Ammon's horn (tissue), 1 donor: ENCODE measurements at places on chromosomes 7 and 10.

DNA sequence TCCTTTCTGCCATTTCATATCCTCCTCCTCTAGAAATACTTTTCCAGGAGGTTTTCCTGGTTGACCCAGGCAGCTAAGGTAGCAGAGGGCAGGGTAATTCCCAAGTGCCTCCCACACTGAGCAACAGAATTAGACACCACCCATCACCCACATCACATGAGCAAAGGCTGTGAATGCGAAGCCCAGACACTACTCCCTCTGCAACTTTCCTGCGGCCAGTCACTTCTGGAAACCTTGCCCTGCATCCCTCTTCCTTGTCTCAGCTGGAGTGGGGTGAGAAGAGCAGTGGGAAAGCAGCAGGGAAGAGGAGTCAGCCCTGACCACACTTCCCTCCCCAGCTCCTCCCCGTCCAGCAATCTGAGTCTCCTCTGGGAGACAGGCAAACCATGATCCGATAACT lies 15.2 kb downstream of the TMEM176B start:
- DNase-seq = peak; percentile 8

- no peak for DNase-seq
These were observed 224.7 kb downstream of the CUX1 start for GRCh38 chr7:102042016-102042656.

GRCh38 chr10:35463878-35464277 lies 127.6 kb downstream of the CCNY start:
- no peak for DNase-seq

GRCh38 chr10:82391971-82392370 lies 517.0 kb downstream of the NRG3 start:
- no peak for DNase-seq

GRCh38 chr7:98621573-98622482 lies 4.7 kb downstream of the NPTX2 start:
- no peak for DNase-seq

DNA sequence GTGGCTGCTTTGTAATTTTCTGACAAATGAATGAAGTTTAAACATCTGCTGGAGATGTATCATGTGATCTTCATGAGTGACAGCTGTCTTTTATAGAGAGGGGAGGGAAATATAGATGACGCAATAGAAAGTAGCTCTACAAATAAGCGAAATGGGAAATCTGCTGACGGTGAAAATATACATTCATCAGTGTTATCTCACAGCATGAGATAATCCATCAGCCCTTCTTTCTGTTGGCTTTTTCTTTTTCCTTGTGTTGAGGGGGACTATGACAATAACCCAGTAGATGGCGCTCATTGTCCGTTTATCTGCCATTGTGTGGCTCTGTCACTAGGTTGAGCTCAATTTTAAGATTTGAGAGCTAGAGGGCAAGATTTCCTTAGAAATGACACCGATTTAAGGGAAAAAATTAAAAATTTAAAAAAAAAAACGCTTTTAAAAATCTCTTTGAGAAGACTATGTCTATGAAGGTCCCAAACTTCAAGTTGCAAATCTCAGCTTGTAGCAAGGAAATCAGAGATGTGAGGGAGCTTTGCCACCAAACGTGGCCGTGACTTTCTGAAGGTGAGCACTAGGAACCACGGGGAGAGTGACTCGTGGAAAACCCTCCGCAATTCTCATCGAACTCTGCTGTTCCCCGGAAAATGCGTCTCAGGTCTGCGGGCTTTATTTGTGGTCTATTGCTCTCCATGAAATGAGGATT lies 114.6 kb upstream of the SFMBT2 start:
- DNase-seq = peak; percentile 88

DNA sequence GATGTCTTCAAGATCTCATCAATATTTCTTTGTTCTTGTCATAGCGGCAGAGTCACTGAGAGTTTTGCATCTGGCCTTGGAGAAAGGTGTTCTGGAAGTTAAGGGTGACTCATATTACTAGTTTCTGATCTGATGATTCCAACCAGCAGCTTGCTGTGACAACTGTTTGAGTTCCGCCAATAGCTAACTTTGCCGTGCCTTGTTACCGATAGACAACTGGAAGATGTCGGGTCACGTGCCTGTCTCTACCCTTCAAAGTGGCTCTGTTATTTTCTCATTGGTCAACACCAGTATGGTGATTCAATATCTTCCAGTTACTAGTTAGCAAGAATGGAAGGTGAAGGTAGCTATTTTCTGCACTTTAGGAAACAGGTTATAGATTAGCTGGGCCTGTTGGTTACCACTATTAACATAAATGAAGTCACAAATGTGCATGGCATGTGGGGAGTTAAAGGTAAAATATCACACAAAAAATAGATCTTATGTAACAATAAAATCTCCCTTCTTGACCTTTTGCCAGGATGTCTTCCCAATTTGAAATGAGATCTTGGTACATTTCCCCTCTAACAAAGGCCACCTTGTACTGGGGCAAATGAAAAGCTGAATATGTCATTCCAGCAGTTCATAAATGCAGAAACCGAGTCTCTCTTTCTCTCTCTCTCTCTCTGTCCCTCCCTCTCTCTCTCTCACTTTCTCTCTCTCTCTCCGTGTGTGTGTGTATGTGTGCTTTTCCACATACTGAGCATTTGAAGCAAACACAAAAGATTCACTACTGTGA lies 2.6 kb upstream of the MGAM2 start:
- no peak for DNase-seq

- DNase-seq = no peak
These were observed 27.6 kb downstream of the AMZ1 start for GRCh38 chr7:2715341-2716231.

- no peak for DNase-seq
These were observed 128.7 kb upstream of the HABP2 start for GRCh38 chr10:113423981-113424721.

- no peak for DNase-seq
These were observed 20.9 kb downstream of the ANKRD22 start for GRCh38 chr10:88830643-88831268.
